EL (cell line): ENCODE measurements at places on chromosomes 1 and 21.

DNA sequence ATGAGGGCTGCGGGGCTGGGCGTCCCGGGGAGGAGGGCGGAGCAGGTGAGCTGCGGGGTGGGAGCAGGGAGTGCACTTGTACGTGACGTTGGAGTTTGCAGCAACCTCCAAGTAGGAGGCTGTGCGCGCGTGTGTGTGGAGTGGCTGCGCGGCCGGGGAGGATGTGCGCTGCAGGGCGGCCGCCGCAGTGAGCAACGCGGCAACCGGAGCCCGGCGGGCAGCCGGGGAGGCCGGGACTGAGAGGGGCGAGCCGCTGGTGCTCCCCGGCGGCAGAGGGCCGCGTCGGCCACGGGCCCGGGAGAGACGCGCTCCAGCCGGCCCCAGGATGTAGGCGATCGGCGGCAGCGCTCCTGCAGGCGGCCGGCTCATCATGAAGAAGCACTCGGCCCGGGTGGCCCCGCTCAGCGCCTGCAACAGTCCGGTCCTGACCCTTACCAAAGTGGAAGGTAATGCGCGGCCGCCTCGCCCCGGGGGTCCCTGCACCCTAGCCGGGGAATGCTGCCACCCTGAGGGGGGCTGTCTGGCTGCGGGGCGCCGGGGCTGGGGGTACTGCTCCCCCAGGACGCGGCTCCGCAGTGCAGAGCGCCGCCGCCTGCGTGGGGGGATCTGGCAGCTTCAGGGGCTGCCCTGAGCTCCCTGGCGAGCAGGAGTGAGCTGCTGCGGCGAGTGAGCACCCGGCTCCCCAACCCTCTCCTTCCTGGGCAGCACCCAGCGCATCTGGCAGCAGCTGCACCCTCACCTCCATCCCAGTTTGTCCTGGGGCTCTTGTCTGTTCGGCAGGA lies 158.9 kb upstream of the COA6 start:
- DNase-seq = peak; percentile 37

- DNase-seq = no peak
Measured at GRCh38 chr21:17476006-17476405, 36.8 kb upstream of the CXADR start.

GRCh38 chr21:34302521-34302920 lies 61.3 kb upstream of the KCNE2 start:
- no peak for DNase-seq

DNA sequence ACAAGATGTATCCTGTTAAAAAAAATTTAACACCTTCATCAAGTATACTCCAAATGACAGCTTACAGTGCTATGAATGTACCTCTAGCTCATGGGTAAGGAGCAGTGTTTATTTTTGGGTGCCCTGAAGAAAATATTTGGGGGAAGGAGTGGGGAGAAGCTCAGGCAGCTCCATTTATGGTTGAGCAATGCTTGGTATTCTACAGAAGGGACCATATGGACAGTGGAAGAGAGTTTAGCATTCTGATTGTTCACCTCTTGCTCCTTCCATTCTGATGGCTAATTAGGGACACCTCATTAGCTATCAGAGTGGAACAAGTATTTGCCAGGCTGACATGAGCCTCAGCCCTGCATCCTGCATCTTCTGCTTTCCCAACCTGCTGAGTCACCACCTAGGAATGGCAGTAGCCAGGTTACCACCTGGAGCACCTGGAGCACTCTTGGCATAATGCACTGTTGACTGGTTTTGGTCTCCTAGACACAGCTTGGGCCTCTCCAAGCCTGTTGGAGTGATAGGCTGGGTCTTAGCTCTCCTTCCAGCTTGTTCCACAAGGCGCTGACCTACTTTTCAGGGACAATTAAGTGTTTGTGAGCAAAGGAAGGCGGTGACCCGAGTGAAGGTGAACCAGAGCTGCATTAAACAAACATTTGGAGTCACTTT lies 62.0 kb upstream of the MACF1 start:
- DNase-seq = peak; percentile 32

GRCh38 chr21:21751286-21751685 lies 753.1 kb downstream of the NCAM2 start:
- no peak for DNase-seq

- DNase-seq = no peak
Measured at GRCh38 chr1:228353601-228354371, 52.8 kb downstream of the TRIM11 start.

DNA sequence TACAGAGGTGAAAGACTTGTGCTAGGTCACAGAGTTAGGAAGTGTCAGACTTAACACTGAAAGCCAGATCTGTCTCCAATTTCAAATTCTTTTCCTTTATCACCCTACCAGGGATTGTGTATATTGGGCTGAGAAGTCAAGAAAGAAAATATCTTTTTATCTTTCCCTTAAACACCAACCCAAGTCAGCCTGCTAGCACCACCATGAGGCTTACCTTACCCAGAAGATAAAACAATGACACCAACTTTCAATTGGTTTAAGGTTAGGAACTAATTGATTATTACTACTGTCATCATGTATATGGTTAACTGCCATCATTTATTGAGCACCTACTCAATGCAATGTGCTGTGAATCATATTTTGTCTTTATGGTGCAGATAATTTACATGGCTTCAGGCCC lies 178.9 kb upstream of the FOXD3 start:
- no peak for DNase-seq

DNA sequence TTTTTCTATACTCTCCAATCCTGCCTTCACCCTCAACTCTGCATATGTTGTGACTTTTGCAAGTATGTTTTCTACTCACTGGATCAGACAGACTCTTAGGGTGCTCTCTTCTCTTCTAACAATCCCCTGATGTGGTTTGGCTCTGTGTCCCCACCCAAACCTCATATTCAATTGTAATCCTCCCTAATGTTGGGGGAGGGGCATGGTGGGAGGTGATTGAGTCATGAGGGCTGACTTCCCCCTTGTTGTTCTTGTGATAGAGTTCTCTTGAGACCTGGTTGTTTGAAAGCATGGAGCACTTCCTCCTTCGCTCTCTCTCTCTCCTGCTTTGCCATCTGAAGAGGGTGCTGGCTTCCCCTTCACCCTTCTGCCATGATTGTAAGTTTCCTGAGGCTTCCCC lies 148.9 kb upstream of the IGSF21 start:
- DNase-seq = no peak

DNA sequence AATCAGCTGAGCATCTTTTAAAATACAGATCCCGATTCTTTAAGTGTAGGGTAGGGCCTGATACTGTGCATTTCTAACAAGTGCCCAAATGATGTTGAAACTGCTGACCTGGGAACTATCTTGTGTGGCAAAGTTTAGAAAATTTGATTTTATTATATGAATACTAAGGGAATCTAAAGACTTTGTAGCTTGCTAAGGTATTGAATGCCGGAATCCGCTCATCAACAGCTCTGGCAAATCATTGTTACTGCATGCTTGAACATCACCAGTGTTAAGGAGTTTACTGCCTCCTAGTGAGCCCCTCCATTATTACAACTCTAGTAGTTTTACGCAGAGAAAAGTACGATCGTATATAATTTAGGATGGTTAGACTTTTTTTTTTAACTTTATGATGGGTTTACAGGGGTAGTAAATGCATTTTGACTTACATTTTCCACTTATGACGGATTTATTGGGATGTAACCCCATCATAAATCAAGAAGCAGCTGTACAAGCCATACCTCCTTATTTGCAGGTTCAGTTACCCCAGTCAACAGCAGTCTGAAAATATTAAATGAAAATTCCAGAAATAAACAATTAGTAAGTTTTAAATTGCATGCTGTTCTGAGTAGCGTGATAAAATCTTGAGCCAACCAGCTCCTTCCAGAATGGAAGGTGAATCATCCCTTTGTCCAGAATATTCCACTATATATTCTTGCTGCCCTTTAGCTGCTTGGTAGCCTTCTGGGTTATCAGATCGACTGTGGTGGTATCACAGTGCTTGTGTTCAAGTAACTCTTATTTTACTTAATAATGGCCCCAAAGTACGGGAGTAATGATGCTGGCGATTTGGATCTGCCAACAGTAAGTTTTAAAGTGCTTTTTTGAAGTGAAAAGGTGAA lies 892 bp downstream of the TYW3 start:
- DNase-seq = peak; percentile 71

DNA sequence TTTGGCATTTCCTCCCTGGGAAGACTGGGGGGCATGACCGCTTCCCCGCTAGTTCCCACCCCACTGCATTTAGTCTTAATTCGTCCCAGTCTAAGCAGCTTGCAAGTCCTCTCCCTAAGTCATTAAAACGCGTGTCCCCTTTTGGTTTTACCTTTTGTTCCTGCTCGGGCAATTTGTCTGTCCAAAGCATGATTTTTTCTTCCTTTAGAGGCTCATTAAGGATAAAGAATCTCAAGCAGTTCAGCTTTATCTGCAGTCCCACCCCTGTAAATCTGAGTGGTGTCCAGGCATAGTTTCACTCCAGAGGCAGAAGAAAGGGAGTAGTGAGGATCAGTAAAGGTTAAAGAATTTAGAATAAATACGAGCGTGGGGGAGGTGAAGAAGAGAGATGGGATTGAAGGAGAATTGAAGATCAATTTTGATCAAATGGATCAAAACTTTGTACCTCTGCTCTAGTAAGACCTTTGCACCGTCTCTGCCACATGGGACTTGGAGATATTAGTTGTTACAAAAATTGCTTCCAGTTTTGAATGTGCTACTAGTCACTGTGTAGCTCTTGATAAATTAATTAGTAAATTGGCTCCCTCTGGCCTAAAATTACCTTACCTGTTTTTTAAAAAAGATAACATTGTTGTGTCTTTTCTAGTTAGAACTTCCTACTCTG lies 989 bp upstream of the ETV3 start:
- DNase-seq = no peak

GRCh38 chr1:51648180-51649109 lies 31.6 kb downstream of the OSBPL9 start:
- peak; percentile 84 for DNase-seq

DNA sequence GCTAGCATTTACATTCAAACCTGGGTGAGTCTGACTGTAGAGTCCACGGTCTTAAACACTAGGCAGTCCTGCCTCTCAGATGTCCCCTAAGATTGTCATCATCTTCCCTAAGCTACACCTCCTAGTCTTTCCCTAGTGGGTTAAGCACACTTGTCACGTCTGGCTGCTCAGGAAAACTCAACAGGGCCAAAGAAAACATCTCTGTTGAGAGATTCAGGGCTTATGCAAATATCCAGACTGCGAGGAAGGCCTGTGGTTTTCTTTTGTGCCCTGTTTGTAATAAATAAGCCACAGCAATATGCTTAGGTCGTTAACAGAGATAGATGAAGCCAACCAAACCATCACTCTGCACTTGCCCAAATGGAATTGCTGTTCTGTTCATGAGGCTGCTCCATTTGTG lies 472.6 kb upstream of the DEPDC1 start:
- no peak for DNase-seq

GRCh38 chr1:19476450-19477190 lies 8.7 kb downstream of the CAPZB start:
- DNase-seq = no peak

GRCh38 chr1:242623756-242624155 lies 99.3 kb upstream of the PLD5 start:
- DNase-seq = no peak

- no peak for DNase-seq
Measured at GRCh38 chr1:28050776-28051175, 37.6 kb downstream of the EYA3 start.

DNA sequence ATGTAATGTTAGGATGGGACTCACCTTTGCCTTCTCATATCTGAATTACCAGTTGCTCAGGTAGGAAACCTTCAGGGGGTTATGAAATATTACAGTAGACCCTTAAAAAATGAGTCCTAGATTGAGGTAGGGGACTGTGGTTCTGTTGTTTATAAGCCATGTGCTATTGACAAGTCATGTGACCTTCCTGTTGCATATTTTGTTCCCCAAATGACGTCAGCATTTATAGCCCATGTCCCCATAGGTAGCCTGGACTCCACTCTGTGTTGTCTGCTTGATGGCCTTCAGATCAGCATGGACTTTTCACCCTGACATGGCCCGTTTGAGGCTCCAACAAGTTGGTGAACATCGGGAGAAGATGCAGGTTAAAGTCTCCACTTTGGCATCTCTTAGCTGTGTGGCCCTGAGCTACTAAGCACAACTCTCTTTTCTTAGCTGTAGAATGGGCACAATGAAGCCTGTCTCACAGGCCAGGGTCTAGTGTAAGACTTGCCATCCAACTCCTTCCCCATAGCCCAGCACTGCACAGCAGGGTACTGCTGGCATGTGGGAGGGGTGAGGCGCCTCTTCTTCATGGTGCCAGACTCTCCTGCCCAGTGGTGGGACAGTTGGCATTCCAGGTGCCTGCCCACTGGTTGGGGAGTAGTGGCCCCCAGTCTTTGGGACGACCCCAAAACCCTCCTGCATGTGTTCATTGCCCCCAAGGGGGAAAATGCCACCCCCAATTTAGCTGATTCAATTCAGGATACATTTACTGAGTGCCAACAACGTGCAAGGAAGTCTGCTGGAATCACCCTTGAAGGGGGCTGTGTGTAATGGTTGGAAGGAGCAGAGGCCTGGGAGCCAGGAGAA lies 36.1 kb upstream of the TTC22 start:
- DNase-seq = no peak

- DNase-seq = no peak
Measured at GRCh38 chr1:183993132-183993531, 44.4 kb downstream of the COLGALT2 start.

GRCh38 chr1:229087339-229087738 lies 183.6 kb upstream of the RAB4A start:
- DNase-seq = no peak

- DNase-seq = no peak
Measured at GRCh38 chr1:177934927-177935326, 34.9 kb downstream of the SEC16B start.

DNA sequence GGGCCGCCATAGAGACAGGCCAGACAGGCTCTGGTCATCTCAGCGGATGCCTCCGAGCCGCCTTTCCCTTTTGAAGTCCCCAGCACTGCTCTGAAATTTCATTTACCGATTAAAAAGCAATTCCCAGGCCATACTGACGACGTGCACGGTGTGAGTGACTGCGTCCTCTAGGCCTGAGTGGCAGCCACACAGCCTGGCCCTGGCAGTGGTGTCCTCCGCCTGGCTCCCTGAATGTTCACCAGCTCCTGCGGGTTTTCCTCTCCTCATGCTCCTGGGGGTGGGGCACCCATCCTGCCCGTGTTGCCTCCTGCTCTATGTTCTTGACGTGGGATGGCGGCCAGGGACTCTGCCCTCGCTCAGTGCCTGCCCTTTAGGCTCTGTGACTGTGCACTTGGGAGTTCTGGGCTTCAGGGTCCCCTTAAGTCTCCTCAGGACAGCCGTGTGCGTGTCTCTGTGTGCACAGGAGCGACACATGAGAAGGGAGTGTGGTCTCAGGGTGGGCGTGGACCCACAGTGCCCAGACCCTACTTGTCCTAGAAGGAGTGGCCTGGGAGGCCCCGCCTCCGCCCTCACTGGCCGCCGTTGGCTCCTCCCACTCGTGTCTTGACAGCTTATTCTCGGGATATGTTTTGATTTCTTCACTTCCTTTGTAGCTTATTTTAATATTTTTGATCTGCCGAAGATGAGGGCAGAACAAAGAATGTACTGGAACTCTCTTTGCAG lies 3.6 kb downstream of the SKI start:
- DNase-seq = peak; percentile 82

GRCh38 chr1:177969825-177970371 lies at the start of gene SEC16B:
TSS of gene SEC16B (minus strand) at chr1:177970058. CDS start at chr1:177967981, 2,077 bp downstream.
- no peak for DNase-seq

GRCh38 chr1:199545780-199546179 lies 481.7 kb upstream of the NR5A2 start:
- no peak for DNase-seq
